ENCODE measurements at places on chromosomes 2 and 18. TPM values are rescaled to one million over a fixed set of nuclear protein-coding genes. Genes with fewer than 3 reads are reported as not detected.

Gene PCARE
- not detected for total RNA-seq

Gene CYTIP
- total RNA-seq: not detected

Gene GATA6
- total RNA-seq: 5.1 TPM

Gene OSR1
- total RNA-seq: 1.7 TPM

Gene SEPTIN2
- 220 TPM for total RNA-seq

Gene CYP27C1
- total RNA-seq: 0.43 TPM

Gene PNO1
- total RNA-seq: 14.3 TPM

Gene CTLA4
- not detected for total RNA-seq

Gene GNLY
- not detected for total RNA-seq
